ENCODE measurements at places on chromosomes 2 and 18.
A peak's percentile ranks its signal among the peaks of the same experiment; 100 is the strongest.

DNA sequence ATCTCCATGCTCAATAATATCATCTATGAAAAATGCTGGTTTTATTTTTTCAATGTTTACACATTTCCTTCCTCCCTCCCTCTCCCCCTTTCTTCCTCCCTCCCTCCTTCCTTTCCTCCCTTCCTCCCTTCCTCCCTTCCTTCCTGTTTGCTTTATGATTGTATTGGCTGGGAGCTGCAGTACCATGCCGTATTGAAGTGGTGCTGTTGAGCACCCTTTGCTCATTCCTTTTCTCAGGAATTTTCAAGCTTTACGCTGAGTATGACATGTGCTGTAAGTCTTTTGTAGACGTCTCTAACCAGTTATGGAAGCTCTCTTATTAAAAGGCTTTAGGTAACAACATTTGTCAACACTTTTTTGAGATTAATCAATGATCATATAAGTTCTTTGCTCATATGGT, 100.4 kb downstream of the SNTG2 start:
- no peak for DNase-seq

GRCh38 chr2:162646794-162647193, 191.8 kb downstream of the KCNH7 start:
- no peak for DNase-seq

- no peak for DNase-seq
These were observed 5.2 kb downstream of the EML6 start for GRCh38 chr2:54728669-54729120.

GRCh38 chr2:203824057-203824456, 43.5 kb upstream of the CTLA4 start:
- no peak for DNase-seq

DNA sequence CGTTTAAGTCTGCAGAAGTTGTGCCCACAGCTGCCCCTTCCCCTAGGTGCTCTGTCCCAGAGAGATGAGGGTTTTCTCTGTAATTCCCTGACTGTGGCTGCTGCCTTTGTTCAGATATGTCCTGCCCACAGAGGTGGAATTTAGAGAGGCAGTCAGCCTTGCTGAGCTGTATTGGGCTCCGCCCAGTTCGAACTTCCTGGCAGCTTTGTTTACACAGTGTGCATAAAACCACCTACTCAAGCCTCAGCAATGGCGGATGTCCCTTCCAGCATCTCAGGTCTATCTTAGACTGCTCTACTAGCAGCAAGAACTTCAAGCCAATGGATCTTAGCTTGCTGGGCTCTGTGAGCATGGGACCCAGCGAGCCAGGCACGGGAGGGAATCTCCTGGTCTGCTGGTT, 48.1 kb downstream of the LHCGR start:
- DNase-seq, result no peak

- no peak for DNase-seq
These were observed 312.2 kb upstream of the EPAS1 start for GRCh38 chr2:45984896-45985473.

GRCh38 chr2:218002845-218003180, at the start of gene TNS1:
Gene TNS1, minus strand, starts transcription at chr2:218002995. Its CDS starts 123 bp downstream, at chr2:218002872.
- DNase-seq, result no peak

GRCh38 chr18:25830787-25831186, 259.6 kb downstream of the SS18 start:
- no peak for DNase-seq

- no peak for DNase-seq
These were observed 152.9 kb downstream of the PXDN start for GRCh38 chr2:1591461-1591770.

GRCh38 chr2:235287375-235287733, 206.5 kb upstream of the AGAP1 start:
- DNase-seq, result no peak

- DNase-seq, result peak; percentile 17
These were observed 166.4 kb downstream of the PDE11A start for GRCh38 chr2:177906041-177906718.

DNA sequence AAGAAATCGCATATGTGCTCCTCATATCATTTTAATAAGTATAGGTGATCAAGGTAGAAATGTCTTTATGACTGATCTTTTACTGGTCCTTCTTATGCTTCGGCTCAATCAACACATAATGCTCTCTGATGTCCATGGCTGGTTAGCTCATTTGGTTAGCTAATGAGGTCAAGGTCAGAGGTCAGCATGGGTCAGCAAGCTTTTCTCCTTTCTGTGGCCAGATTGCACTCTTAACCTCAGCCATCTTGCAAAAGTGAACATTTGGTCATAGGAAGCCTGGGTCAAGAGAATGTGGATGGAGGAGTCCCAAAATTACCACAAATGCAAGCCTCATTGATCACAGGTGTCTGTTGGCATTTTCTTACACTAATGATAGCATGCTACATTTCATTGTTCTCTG, 35.4 kb upstream of the DARS1 start:
- DNase-seq, result no peak

- DNase-seq, result peak; percentile 46
These were observed 79.0 kb downstream of the HDAC4 start for GRCh38 chr2:239321596-239322415.

DNA sequence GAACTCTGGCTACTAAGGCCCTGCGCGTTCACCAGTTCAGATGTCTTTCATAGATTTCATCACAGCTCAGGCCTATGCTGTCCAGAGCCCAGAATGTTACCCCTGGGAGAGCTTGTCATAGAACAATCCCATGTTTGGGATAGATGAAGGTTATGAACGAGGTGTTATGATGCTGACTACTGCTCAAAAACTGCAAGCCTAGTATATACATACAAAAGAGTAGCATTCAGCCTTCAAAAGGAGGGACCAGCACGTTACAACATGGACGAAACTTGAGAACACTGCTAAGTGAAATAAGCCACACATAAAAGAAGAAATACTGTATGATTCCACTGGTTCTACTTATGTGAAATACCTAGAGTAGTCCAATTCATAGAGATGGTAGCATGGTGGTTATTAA, 401.9 kb downstream of the NBAS start:
- no peak for DNase-seq

- DNase-seq, result no peak
These were observed 29.4 kb upstream of the SNED1 start for GRCh38 chr2:240968731-240969624.

GRCh38 chr2:151857650-151858049, 29.4 kb upstream of the ARL5A start:
- DNase-seq, result no peak

DNA sequence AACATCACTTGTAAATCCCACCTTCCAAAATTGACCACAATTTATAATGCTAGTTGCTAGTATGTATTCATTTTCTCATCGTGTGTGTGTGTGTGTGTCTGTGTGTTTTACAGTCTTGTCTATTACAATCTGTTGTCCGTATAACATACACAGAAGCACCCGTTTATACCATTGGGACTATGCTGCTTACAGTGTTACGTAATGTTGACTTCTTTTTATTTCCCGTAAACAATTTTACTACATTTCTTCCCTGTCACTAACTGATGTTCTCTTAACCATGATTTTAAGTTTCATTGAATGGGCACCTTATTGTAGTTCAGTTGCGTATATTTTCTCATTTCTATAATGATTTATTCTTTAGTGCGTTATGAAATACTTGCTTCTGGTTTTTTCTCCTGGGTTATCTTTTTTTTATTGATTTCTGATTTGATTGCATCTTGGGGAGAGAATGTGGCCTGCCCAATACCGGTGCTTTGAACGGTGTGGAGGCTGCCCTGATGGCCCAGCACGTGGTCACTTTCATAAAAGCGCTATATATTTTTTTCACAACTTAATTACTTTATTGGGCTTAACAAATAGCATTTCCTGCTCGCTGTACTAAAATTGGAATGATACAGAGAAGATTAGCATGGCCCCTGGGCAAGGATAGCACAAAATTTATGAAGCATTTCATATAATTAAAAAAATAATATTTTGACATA, 14.5 kb upstream of the ASB1 start:
- DNase-seq, result no peak

- DNase-seq, result no peak
These were observed 213.2 kb downstream of the RBM43 start for GRCh38 chr2:151048331-151049054.

GRCh38 chr2:234670052-234670451, 173.2 kb upstream of the ARL4C start:
- DNase-seq, result no peak

DNA sequence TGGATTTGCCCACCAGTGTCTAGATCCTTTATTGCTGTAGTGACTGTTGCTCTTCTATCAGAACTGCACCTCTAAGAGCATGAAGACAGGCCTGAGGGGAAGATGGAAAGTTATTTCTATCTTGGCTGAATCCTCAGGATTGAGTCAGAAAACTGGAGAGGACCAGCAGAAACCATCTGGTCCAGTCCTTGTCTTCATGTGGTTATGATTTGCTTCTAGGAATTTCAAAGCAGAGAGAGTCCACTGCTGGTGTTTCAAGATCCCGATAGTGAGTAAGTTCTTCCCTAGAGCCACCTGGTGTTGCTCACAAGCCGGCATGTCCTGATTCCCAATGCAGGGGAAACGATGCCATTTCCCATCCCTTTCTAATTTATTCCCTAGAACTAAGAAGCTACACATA, 84.2 kb downstream of the NCKAP5 start:
- DNase-seq, result no peak

GRCh38 chr18:2654928-2655177, 673 bp upstream of the SMCHD1 start:
- DNase-seq, result peak; percentile 76

DNA sequence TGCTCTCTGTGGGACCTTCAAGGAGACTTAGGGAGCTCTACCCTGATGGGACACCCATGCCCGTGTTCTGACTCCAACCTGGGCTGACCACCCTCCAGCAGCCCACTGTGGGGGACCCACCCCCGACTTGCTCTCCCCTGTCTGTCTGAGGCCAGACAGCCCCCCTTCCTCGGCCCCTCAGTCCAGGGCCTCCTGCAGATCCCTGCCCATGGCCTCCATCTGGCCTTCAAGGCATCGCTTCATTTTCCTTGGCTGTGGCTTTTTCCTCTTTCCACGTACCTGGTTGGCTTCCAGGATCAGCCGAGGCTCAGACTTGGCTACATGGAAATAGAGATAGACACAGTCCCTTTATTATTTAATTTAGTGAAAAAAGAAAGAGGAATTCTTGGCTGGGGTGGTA, 290.0 kb downstream of the CYP26B1 start:
- no peak for DNase-seq

GRCh38 chr18:79826966-79827365, 29.2 kb downstream of the KCNG2 start:
- no peak for DNase-seq

DNA sequence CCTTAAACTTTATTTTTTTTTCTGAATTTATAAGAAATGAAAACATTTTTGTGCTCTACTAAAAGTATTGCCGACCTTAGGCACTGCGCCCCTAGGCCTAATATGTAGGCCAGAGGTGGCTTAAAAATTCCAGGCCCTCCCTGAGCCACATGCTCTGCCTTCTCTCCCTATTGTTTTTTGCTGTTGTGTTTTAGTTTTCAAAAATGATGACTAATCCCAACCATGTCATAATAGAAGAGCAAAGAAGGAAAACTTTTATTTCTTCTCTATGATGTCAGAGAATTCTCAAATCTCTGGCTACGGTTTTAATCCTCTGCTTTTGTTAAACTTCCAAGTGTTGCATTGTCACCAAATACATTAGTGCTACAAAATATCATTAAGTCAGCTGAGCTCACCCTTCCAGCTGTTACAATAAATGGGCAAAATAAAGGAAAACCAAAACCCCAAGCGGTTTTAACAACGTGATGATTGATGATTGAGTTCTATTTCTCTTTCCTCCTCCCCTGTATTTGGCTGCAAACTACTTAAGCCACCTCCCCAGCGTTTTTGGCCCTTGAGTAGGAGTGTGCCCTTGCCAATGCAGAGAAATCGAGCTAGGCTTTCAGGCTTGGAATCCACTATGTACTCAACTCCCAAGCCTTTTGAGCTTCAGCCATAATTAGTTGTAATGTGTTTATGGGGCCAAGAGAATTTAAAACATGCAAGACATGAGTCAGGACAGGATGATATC, 163.5 kb upstream of the POU3F3 start:
- no peak for DNase-seq

DNA sequence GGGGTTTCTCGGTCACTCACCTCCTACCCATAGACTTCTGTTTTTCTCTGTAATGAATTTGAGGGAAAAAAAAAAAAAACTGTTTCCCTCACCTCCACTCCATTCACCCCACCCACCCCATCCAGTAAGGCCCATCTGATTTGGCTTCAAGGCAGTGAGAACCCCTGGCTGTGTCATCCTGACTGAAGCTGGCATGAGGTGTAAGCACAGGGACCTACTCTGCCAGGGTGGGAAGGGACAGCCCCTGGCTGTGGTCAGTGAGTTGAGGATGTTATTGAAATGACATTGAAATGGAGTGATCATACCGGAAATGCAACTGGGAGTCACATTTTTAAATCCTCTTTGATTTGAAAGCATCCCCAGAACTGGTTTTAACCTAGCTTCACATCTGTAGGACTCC, 19.1 kb upstream of the BCL2L11 start:
- no peak for DNase-seq

GRCh38 chr2:29702276-29702675, 219.1 kb downstream of the ALK start:
- DNase-seq, result no peak

- DNase-seq, result no peak
These were observed 231.1 kb downstream of the GBX2 start for GRCh38 chr2:235937087-235937486.

GRCh38 chr2:159232456-159233170, 53.9 kb downstream of the WDSUB1 start:
- no peak for DNase-seq

GRCh38 chr2:200661477-200661876, 75.7 kb downstream of the AOX1 start:
- no peak for DNase-seq

GRCh38 chr2:168895771-168896170, 5.3 kb upstream of the G6PC2 start:
- DNase-seq, result no peak

- DNase-seq, result no peak
These were observed 297.3 kb downstream of the MTX2 start for GRCh38 chr2:176566496-176566895.

DNA sequence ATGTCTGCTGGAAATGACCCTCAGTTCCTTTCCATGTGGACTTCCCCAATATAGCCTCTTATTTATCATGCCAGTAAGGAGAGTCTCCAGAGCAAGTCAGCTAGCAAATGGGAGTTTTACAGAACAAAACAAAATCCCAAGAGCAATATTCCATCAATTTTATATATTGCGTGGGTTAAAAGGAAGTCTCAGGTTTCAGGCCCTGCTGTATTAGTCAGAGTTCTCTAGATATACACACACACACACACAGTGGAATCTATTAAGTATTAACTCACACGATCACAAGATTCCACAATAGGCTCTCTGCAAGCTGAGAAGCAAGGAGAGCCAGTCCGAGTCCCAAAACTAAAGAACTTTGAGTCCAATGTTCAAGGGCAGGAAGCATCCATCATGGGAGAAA, 102.8 kb upstream of the MAP2 start:
- DNase-seq, result no peak

- peak; percentile 37 for DNase-seq
These were observed at the start of gene TGFA for GRCh38 chr2:70553584-70554337. Gene TGFA, minus strand, starts transcription at chr2:70553826. Its CDS starts 59 bp downstream, at chr2:70553767.

GRCh38 chr2:14752295-14752694, 119.8 kb downstream of the LRATD1 start:
- no peak for DNase-seq
